HCEC 1CT (cell line): ENCODE measurements at places on chromosomes 3 and 15.
A peak's percentile ranks its signal among the peaks of the same experiment; 100 is the strongest.

GRCh38 chr3:38141952-38142273 lies 3.5 kb downstream of the MYD88 start:
- DNase-seq = no peak

DNA sequence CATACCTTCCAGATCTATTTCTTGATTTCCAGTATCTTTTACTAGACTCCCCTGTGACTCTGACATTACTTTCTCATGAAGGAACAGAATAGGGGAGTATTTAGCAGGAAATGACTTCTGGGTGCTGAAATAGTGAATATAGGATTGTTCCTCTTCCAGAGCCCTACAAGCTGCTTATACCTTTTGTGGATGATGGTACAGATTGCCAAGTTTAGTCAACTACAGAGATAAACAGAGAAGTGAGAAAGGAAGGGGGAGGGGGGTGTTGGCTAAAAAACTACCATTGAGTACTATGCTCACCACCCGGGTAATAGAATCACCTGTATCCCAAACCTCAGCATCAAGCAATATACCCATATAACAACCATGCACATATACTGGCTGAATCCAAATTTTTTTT lies 298.3 kb upstream of the GPR149 start:
- no peak for DNase-seq

- DNase-seq = no peak
These were observed 318.3 kb downstream of the TAFA4 start for GRCh38 chr3:68614087-68614486.

DNA sequence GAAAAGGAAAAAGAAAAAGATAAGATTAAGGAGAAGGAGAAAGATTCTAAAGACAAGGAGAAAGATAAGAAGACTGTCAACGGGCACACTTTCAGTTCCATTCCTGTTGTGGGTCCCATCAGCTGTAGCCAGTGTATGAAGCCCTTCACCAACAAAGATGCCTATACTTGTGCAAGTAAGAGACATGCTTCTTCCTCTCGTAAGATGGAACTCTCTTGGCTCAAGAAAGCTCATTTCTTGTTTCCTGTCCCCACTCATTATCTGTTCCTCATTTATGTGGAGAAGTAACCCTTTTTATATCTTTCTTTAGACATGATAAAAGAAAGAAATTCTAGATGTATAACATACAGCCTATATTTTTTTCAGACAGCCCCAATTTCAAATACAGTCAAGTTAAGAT lies 101.4 kb downstream of the KLHL25 start:
- no peak for DNase-seq

DNA sequence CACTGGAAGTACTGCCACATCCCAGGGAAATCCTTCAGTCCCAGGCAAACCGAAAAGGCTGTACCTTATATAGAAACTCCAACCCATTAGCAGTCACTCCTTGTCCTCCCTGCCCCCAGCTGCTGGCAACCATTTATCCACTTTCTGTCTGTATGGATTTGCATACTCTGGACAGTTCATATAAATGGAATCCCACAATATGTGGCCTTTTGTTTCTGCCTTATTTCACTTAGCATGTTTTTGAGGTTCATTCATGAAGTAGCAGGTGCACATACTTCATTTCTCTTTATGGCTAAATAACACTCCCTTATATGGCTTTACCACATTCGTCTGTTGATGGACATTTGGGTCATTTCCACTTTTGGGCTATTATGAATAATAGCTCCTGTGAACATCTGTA lies 51.6 kb upstream of the CMTM8 start:
- DNase-seq = no peak

GRCh38 chr15:52103217-52104207 lies 9.1 kb downstream of the BCL2L10 start:
- peak; percentile 96 for DNase-seq

- peak; percentile 24 for DNase-seq
These were observed 88.0 kb downstream of the OSBPL10 start for GRCh38 chr3:31892916-31893573.

- no peak for DNase-seq
These were observed 15.1 kb upstream of the PRICKLE2 start for GRCh38 chr3:64240396-64240795.

DNA sequence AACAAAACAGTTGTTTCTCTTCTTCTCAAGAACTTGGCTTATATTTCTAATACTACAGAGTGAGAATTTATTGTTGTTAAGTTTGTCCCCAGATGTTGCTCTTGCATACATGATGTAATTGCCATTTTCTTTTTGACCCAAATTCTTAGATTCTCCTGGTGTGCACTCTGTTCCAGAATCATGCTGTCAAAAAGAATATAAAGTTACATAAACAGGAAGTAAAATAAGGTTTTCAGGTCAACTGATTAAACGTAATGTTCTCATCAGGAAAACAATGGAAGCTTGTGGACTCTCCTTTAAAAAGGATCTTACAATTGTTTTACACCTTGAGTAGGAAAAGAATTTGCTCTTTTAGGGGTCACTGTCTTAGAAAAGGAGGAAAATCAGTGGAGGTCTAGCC lies 121.8 kb downstream of the ADAM10 start:
- DNase-seq = no peak

DNA sequence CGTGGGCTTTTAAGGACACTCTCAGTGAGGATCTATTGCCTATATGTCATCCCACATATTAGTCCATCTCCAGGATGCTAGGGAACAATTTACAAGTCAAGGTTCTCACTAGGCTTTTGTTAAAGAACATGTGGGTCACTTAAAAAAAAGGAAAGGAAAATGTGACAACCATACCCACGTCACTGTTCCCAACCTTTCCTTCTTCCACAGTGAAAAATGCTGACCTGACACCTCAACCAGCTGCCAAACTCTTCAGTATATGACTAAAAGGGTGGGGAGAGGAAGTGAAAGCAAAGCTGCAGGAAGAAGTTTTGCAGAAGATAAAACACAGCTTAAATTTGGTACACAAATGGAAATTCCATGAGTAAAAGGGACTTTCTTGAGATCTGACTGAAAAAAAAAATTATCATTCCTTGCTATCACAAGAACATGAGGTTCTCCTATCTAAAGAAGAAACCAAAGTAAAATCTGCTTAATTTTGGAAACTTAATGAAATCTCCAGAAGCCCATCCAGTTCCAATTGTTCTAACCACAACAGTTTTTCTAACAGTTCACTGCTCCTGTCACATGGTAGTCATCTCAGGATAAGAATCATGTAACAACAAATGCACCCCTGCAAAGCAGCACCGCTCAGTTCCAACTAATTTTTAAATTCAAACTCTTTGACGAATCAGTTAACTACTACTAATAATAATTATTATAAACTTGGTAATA lies 117.0 kb upstream of the TSPAN3 start:
- peak; percentile 43 for DNase-seq

DNA sequence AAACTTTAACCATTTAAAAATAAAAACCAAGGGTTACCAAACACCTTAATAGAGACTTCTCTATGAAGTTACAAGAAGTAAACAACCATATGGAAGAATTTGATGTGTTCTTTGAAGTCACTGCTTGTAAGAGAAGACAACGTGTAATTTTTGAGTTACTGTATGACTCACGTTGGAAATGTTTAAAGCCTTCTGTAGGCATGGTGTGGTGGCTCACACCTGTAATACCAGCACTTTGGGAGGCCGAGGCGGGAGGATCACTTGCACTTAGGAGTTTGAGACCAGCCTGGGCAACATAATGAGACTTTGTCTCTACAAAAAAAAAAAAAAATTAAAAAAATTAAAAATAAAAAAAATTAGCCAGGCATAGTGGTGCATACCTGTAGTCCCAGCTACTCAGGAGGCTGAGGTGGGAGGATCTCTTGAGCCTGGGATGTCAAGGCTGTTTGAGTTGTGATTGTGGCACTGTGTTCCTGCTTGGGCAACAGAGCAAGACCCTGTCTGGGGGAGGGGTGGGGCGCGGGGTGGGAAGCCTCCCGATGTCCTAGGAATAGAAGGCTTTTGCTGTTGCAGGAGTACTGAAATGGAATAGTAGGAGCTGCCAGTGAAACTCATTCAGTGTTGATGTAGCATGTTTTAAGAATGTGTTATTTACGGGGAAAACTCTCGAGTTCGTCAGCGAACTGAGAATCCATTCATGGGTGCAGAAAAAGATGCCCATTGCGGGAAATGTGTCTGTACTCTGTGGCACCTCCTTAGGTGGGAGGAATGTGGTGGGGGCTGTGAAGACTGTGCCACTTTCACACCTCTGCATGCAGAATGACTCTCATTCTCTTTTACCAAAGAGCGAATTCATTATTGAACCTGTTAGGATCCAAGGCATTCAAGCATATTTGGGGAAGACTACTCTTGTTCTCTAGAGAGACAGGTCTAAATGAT lies 134.2 kb downstream of the FNDC3B start:
- no peak for DNase-seq

DNA sequence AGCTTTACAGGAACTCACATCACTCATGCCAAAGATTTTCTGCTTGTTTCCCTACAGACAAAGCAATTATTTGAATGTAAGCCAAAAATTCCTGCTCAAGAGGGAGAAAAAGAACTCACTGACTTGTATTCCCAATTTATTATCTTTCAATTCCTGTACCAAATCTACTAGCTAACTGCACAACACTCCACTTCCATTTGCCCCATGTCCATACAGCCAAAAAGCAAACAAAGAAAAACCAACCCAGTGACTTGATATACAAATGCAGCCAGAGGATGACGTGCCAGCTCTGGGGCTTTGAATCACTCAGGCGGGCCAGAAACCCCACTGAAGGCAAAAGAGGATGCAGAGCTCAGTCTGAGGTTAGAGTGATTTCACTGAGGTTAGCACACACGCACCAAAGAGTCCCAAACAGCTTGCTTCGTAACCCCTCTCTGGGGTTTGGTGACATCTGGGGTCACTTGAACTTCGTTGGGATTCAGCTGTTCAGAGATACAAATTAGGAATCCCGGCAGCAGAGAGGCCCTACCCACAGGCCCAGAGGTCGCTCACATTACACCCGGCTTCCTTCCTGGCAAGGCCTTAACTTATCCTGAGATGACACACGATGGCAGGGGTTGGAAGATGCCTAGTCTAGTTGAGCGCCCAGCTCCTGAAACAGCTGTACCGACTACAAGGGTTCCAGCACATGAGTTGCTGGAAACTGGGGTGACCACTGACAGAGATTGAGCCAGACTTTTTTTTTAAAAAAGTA lies 1.6 kb downstream of the RFTN1 start:
- DNase-seq = peak; percentile 83

- DNase-seq = peak; percentile 41
These were observed 728.6 kb downstream of the ROBO1 start for GRCh38 chr3:79039192-79039591.

- DNase-seq = peak; percentile 5
These were observed 29.5 kb upstream of the SNRK start for GRCh38 chr3:43256714-43257461.

GRCh38 chr3:98657457-98657856 lies 64.0 kb upstream of the CPOX start:
- peak; percentile 8 for DNase-seq

- DNase-seq = peak; percentile 60
These were observed 20.5 kb downstream of the TM4SF4 start for GRCh38 chr3:149494759-149495580.

DNA sequence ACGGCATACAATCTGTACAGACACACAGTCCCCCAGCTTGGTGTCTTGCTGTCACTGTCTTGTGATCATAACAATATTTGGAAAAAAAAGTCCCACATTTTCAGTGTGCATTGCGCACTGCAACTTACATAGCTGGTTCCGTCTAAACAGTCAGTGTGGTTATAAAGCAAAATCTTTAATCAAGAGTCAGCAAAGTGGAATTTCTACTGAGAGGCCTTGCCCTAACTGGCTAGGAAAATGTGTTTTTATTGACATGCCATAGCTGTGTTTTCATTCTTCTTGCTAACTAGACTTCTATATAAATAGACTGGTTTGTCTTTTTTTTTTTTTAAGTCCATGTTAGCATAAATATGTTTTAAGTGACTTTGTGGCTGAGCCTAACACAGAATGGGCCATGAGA lies 174.8 kb downstream of the POLR2M start:
- DNase-seq = no peak

- no peak for DNase-seq
These were observed 71.7 kb downstream of the TMCO5A start for GRCh38 chr15:38005953-38006808.

DNA sequence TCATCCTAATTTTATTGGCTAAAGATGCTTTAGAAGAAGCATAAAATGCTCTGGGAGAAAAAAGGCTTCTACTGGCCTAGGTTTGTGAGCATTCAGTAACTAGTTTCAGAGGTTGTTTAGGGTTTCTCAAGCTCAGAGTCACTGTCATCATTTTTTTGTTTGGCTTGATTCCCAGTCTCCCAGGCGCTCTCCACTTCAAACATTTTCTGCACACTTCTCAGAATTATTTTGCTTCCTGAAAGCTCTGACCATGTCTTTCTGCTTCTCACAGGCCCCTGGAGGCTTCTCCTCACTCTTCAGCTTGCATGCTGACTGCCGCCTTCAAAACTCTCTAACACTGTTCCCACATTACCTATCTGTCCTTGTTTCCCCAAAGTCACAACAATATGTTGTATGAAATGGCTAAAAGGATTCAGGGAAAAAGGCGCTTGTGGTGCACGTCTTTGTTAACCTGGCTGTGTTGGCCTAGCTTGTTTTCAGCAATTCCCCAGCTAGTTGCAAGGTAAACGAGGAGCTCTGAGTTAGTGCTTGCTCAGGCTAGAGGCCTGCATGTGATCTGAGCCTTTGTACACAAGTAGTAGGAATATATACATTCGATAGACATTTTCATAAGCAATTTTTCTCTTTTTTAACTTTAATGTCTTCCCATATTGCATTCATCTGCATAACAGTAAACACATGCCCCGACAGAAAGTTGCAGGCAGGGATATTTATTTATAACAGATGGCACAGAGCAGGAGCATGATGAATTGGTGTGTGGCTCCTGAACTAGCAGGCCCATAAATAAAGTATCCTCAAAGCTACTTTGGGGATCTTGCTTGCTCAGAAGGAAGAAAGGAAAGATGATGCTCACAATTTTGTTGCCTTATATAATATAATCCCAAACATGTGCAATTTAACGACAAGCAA lies 129.2 kb upstream of the DPH6 start:
- DNase-seq = peak; percentile 34

GRCh38 chr3:65561617-65562016 lies 477.1 kb downstream of the MAGI1 start:
- no peak for DNase-seq

DNA sequence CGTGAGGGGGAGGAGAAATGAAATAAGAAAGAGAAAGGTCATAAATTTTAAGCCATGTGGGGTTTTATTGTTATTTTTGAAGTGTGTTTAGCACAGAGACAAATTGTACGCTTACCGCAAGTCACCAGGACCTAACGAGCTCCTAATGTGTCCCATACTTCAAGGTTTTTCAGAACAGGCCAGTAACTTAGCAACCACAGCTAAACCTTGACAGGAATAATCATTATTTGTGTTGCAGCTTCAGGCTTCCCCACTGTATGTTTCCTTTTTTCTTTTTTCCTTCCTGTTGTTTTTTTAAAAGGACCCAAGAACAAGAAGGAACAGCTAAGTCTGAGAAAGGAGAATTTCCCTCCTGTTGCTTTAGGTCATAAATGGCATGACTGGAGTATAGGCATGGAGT lies 160.8 kb downstream of the TUSC7 start:
- no peak for DNase-seq

- no peak for DNase-seq
These were observed 129.7 kb downstream of the NFKBIZ start for GRCh38 chr3:101979033-101979432.

- peak; percentile 11 for DNase-seq
These were observed 220.0 kb downstream of the FAM43A start for GRCh38 chr3:194905696-194906095.

- no peak for DNase-seq
These were observed 86.0 kb downstream of the DTWD1 start for GRCh38 chr15:49706805-49707204.

- no peak for DNase-seq
These were observed 757.3 kb downstream of the SI start for GRCh38 chr3:164320962-164321361.

GRCh38 chr3:15623535-15624440 lies 22.2 kb downstream of the BTD start:
- no peak for DNase-seq
